ENCODE measurements at places on chromosomes 11 and 22.

GRCh38 chr11:64144587-64145472 lies 21.1 kb downstream of the MACROD1 start:
- no peak for DNase-seq

DNA sequence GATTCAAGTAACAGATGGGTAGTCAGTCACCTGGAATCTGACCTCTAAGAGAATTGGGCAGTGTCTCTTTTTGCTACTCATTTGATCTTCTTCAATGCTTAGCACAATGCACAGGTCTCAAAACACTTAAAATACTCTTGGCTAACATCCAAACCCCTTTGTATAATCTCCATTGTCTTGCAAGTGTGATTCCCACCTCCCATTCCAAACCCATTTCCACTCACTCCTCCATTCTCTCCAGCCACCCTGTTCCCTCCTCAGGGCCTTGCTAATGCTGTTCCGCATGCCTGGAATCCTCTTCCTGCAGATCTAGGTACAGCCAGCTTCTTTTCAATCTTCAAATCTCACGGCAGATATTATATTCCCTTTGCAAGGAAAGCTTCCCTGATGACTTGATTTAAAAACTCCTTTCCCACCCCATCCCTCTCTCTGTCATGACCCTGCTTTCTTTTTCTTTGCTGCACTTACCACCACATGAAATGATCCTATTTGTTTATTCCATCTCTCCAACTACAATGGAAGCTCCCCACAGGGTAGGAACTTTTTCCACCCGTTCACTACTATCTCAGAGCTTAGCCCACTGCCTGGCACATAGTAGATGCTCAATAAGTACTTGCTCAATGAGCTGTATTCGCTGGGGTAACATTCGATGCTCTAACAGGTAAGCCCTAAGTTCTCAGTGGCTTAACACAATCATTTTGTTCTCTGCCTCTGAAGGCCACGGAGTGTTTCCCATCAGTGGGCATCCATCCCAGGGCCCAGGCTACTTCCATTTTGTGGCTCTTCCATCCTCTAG lies 121.7 kb downstream of the MN1 start:
- DNase-seq = no peak

- DNase-seq = no peak
Measured at GRCh38 chr11:65506290-65506771, 7.5 kb downstream of the MALAT1 start.

DNA sequence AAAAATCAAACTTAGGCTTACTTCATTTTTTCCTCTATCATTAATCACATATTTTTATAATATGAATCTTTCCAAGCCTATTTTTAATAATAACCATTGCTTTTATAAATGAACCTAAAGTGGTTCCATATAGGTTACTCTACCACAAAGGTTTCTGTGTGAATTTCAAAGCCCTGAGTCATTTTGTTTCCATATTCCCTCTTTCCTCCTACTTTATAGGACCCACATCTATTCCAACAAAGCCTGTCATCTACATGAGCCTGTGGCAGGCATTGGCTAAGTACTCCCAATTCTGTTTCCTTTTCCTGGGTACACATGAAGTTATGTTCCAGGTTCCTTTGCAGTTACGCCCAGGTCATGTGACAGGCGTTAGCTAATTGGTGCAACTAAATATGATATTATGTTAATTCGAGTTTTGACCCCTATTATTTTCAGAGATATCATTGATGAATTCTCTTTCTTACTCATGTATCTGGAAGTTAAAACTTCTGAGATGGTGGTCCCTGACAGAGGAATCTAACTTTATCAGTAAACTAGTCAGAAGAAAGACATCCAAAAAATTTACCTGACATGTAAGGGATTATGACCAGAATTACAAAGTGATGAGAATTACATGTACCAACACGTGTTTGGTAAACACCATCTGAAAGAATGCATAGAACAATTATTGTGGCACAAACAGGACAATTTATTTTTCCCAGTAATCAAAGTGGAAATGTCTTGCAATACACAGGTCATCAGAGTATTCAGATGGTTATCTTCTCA lies 1264.0 kb upstream of the CNTN5 start:
- no peak for DNase-seq

DNA sequence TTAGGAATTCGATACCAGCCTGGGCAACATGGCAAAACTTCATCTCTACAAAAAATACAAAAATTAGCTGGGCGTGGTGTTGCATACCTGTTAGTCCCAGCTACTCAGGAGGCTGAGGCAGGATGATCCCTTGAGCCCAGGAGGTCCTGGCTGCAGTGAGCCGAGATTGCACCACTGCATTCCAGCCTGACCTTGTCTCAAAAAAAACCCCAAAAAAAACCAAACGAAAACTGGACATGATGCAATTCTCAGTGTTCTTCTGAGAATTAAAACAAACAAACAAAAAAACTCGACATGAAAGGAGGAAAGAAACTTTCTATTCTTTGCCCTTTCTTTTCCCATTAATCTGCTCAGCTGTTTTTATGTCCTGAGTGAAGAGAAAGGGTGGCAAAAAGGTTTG lies 7.4 kb downstream of the MED17 start:
- no peak for DNase-seq

DNA sequence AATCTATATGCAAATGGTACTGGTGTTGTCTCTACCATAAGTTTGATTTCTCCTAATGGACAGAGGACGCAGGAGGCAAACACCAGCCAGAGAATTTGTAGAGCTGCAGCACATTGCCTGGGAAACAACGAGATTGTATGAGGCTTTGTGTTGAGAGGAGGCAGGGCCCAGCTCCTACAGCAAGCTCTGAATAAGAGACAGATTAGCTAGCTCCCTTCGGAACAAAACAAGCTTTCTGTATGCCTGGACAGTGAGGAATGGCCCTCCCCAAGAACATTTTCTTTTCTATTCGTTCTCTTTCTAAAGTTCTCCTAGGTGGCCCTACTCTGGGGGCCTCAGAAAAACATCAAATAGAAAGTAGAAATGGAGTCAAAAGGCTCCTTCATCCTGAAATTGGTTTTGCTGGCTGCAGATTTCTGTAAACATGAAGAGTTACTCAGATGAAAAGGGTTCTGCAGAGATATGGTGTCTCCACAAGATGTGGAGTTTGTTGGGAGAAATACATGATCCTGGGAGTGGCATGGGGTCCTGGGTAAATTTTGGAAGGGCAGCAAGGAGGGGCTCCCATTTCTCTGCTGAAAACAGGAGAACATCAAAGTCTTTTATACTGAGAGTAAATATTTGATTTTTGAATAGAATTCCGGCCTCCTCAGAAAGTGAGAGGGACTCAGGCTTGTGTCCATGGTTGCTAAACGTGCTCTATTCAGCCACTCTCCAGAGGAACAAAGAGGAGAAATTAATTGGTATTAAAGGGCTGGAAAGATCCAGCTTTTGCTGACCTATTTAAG lies 6.8 kb upstream of the HEPACAM start:
- no peak for DNase-seq

- DNase-seq = peak; percentile 57
Measured at GRCh38 chr11:3659595-3660515, 11.3 kb downstream of the CHRNA10 start.

- DNase-seq = no peak
Measured at GRCh38 chr11:116874251-116874650, 36.8 kb upstream of the APOA1 start.

DNA sequence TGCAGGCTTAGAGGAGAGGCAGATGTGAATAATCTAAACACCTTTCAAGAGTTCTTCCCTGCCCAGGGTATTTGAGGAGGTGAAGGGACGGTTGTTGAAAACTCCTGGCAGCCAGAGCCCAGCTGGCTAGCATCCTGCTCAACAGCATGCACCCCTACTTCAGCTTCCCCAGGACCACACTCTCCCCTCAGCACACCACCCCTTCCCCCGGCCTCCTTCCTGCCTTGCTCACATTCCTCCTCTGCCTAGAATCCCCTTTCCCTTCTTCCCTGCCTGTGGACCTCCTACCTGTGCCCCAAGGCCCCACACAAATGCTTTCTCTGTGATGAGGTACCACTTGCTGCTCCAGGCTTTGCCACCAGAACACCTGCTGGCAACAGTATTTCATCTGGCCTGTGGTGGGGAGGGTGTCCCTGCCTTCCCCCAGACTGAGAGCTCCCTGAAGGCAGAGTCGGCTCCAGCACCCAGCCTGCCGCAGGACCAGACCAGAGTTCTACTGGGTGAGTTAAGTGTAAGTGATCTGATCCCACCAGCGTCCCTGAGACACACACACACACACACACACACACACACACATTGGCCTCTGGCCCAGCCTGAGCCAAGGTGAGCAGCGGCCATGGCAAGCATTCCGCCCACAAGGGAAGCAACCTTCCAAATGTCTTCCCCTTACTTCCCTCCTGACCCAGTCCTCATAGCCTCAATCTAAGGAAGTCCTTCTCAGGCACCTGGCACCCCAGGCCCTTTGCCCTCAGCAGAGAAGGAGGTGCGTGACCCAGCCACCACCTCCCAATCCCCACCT lies 79.5 kb downstream of the PDE2A start:
- DNase-seq = no peak

GRCh38 chr11:68432874-68433273 lies 27.7 kb upstream of the PPP6R3 start:
- DNase-seq = no peak

GRCh38 chr11:115505175-115505574 lies 960 bp upstream of the CADM1 start:
- DNase-seq = no peak

DNA sequence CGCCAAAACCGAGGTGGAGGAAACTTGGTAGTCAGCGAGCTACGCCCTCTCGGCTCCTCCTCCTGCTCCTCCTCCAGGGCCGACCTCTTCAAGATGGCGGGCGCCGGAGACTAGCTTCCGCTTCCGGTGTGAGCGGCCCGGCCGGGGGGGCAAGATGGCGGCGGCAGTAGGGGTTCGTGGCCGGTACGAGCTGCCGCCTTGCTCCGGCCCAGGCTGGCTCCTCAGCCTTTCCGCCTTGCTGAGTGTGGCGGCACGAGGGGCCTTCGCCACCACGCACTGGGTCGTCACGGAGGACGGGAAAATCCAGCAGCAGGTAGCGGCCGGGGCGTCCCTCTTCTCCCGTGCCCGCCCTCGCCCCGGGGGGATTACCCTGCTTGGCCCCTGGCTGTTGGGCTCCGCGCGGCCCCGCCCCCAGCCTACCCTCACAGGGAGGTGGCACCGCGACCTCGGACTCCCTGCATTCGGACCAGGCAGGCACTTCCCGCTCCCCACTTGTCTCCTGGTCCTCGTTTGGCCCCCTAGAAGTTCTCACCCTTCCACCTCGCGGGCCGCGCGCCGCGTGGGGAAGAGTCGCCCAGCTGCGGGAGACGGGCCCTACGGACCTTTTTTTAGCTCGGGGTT lies at the start of gene TTC17:
TSS of gene TTC17 (plus strand) at position 120 of the 621 bp plus-strand sequence. CDS start at position 155, 35 bp downstream.
- DNase-seq = peak; percentile 94
